Astrocyte (in vitro differentiated cells and primary cell): ENCODE measurements at places on chromosomes 3 and 15. TPM values are rescaled to one million over a fixed set of nuclear protein-coding genes. Genes with fewer than 3 reads are reported as not detected.

GRCh38 chr15:62618432-62618831 is 424.1 kb upstream of the TPM1 start:
- H3K27ac ChIP-seq, result peak overlapping the region; percentile 71
- no peaks in the 10 kb centered on the region for H3K36me3 ChIP-seq
- H3K27me3 ChIP-seq, result no peaks in the 10 kb centered on the region
- peak overlapping the region; percentile 8 for H3K4me3 ChIP-seq
- DNase-seq, result peak; percentile 88

DNA sequence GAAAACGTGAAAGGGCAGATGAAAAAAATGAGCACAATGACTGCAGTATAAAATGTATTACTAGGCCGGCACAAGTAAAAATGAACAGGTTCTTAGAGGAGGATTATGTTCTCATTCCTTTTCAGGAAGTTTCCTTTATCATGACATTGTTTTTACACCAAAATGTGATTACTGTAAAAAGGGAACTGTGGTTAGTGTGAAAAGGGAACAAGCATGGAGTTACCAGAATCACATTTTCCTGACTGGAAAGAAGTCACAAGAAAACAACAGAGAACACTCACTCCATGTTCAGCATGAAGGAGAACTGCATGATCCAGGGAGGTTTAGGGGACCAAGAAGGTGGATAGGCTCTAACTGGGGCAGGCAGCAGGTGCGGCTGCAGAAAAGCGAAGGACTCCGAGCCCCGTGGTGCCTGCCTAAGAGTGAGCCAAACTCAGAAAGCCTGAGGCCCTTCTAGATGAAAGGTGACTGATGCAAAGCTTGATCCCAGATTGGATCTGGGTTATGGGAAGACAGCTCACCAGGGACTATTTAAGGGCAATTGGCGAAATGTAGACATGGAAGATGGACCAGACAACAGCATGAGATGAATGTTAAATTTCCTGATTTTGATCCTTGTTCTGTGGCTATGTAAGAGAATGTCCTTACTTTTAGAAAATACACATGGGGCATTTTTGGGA is 77.3 kb downstream of the CCR1 start:
- no peak overlapping the region for H3K27ac ChIP-seq
- H3K4me3 ChIP-seq, result no peak overlapping the region
- peaks cover 1% of the 10 kb centered on the region for H3K27me3 ChIP-seq
- peaks cover 3% of the 10 kb centered on the region for H3K4me1 ChIP-seq
- no peak for DNase-seq

- DNase-seq, result no peak
- H3K27me3 ChIP-seq, result peaks cover 9% of the 10 kb centered on the region
- no peak overlapping the region for H3K4me3 ChIP-seq
- no peak overlapping the region for H3K27ac ChIP-seq
- peaks cover 9% of the 10 kb centered on the region for H3K4me1 ChIP-seq
Observed at GRCh38 chr3:11847607-11848006, 922 bp upstream of the TAMM41 start.

- H3K36me3 ChIP-seq, result no peaks in the 10 kb centered on the region
- H3K4me1 ChIP-seq, result peaks cover 4% of the 10 kb centered on the region
- H3K27ac ChIP-seq, result no peak overlapping the region
- no peaks in the 10 kb centered on the region for H3K27me3 ChIP-seq
Observed at GRCh38 chr3:193348686-193349085, 29.9 kb downstream of the ATP13A5 start.

- H3K4me1 ChIP-seq, result peaks cover 12% of the 10 kb centered on the region
- no peak overlapping the region for H3K4me3 ChIP-seq
- H3K36me3 ChIP-seq, result no peaks in the 10 kb centered on the region
- DNase-seq, result peak; percentile 94
- peak overlapping the region; percentile 64 for H3K27ac ChIP-seq
Observed at GRCh38 chr15:80507638-80508316, 103.6 kb downstream of the ARNT2 start.

- no peaks in the 10 kb centered on the region for H3K4me1 ChIP-seq
- DNase-seq, result no peak
- H3K4me3 ChIP-seq, result no peak overlapping the region
- H3K27ac ChIP-seq, result no peak overlapping the region
Observed at GRCh38 chr3:98328933-98329332, 24.7 kb upstream of the OR5K4 start.

DNA sequence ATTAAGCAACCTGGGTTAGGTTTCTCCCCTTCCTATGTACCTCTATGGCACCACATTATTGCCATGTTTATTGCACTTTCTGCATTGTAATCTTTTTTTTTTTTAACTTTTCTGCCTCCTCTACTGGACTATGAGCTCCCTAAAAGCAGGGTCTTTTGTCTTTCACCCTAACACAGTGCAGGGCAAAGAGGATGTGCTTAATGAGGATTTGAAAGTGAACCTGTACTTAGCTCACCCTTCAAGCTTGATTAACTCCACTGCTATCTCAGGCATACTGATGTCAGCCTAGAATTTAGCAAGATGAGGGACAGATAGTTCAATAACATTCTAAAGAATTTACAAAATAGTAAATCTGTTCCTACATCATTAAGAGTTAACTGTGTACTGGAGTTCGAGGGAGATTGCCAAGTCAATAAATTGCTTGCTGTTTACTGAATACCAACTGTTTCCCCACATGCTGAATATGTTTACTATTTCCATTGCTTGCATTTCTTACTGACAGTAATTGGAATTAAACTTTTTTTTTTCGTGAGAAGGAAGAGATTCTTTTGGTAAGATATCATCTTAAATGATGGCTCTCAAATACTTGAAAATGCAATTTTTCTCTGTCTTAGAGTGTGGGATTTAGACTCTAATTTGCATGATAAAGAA is 15.7 kb upstream of the PPARG start:
- no peak overlapping the region for H3K27ac ChIP-seq
- no peaks in the 10 kb centered on the region for H3K27me3 ChIP-seq
- no peaks in the 10 kb centered on the region for H3K4me1 ChIP-seq
- no peak overlapping the region for H3K4me3 ChIP-seq

- H3K36me3 ChIP-seq, result no peaks in the 10 kb centered on the region
- no peak overlapping the region for H3K4me3 ChIP-seq
- no peaks in the 10 kb centered on the region for H3K4me1 ChIP-seq
- no peaks in the 10 kb centered on the region for H3K27me3 ChIP-seq
Observed at GRCh38 chr15:84890670-84891162, 6.3 kb downstream of the SLC28A1 start.

DNA sequence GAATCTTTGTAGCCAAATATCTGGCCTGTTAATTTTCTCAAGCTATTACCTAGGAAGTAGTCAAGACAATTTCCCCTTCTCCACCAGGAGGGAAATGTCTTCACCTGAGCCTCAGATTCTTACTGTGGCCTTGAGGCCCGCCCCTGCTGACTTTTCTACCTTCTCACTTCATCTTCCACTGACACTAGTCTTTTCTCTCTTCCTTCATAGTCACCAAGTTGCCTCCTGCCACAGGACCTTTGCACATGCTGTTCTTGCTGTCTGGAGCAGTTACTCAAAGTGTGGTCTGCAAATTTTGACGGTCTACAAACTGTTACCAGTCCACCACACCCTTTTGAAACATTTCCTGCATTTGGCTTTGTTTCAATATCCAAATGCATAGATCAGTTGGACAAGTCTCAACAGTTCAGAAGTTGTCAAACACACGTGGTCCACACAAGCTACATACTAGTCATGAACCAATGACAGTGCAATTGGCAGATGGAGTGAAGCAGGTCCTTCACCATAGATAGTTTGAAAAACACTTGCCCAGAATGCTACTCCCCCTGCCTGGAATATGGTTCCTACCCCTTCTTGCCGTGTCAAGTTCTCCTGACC is 100.5 kb downstream of the OSBPL10 start:
- H3K4me1 ChIP-seq, result peaks cover 10% of the 10 kb centered on the region
- no peak for DNase-seq
- H3K27me3 ChIP-seq, result no peaks in the 10 kb centered on the region
- H3K27ac ChIP-seq, result no peak overlapping the region
- no peaks in the 10 kb centered on the region for H3K36me3 ChIP-seq

DNA sequence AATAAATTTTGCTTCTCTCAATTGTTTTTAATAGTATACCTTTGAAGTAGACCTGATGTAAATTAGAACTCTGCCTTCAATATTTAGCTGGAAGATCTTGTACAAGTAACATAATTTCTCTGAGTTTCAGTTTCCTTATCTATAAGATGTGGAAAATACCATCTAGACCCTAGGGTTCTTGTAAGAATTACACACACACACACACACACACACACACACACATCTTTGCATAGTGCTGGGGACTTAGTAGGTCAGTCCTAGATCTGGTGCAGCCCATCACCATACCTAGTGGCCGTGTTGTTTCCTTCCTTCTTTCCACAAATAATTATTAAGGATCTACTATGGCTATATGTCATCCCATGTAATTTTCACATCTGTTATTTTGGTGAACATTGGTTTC is 11.0 kb downstream of the TRAT1 start:
- no peak overlapping the region for H3K27ac ChIP-seq
- no peaks in the 10 kb centered on the region for H3K27me3 ChIP-seq
- no peak overlapping the region for H3K4me3 ChIP-seq
- H3K4me1 ChIP-seq, result no peaks in the 10 kb centered on the region
- DNase-seq, result no peak
- no peaks in the 10 kb centered on the region for H3K36me3 ChIP-seq

DNA sequence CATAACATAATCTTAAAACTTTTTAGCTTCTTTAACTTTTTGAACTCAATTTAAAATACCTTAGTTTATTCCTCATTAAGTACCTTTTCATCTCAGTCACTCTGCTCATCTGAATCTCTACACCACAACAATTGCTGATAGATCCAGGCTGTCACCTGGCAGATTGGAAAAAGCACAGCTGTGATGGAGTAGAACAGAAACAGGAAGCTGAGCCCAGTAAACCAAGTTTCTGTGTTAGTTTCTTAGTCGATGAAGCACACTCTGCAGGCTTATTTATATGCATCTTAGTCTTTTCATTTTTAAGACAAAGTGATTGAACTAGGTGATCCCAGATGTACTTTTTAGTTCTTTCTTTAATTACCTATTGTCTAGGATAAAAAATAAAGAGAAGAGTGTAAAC is 1398.0 kb upstream of the ALCAM start:
- H3K4me1 ChIP-seq, result no peaks in the 10 kb centered on the region
- H3K4me3 ChIP-seq, result no peak overlapping the region
- no peak overlapping the region for H3K27ac ChIP-seq
- H3K36me3 ChIP-seq, result no peaks in the 10 kb centered on the region
- no peaks in the 10 kb centered on the region for H3K27me3 ChIP-seq

- H3K27ac ChIP-seq, result peak within 1 kb of the TSS; percentile 38
- peaks cover 8% of the 10 kb centered on the region for H3K4me1 ChIP-seq
- no peaks in the 10 kb centered on the region for H3K27me3 ChIP-seq
- DNase-seq, result peak; percentile 21
Observed at GRCh38 chr3:38453075-38453912, at the start of gene ACVR2B. TSS of gene ACVR2B (plus strand) at chr3:38453890. CDS start at chr3:38454323, 433 bp downstream.

DNA sequence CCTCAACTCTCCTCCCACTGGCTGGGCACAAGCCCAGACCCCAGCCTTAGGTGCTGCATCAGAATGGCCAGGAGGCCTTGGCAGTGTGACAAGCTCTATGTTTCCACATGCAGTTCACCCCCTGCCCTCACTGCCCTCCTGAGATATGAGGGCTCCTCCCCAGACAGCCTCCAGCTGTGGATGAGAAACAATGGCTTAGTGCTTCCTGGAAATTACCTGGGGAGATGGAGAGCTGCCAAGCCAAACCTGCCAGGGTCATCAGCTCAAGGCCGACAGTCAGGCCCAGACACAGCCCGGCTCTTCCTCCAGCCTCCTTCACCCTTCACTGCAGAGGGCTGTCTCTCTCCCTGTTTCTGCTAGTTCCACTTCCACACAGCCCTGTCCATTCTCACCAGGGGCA is 76.3 kb downstream of the MYLK start:
- H3K4me3 ChIP-seq, result no peak overlapping the region
- no peak for DNase-seq
- no peak overlapping the region for H3K27ac ChIP-seq
- H3K4me1 ChIP-seq, result peaks cover 19% of the 10 kb centered on the region
- no peaks in the 10 kb centered on the region for H3K36me3 ChIP-seq

- no peaks in the 10 kb centered on the region for H3K27me3 ChIP-seq
- no peak overlapping the region for H3K4me3 ChIP-seq
- no peak overlapping the region for H3K27ac ChIP-seq
- DNase-seq, result no peak
Observed at GRCh38 chr3:172543419-172543818, 20.2 kb upstream of the TNFSF10 start.

DNA sequence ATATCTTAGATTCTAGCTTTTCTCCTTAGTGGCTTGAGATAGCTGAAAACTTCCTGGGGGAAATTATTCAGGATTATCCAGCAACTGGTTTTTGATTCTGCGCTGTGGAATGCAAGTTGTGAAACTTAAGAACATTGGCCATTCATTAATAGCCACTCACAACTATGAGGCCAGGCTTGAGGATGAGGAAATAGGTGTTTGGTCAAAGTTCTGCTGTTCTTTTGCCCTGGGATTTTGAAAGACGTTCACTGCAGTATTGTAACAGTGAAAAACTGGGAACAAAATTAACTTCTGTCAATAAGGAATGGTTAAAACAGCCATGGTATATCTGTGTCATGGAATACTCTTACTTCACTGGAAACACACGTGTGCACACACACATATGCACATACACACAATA is 44.1 kb downstream of the CTXND1 start:
- no peak for DNase-seq
- no peaks in the 10 kb centered on the region for H3K36me3 ChIP-seq
- H3K4me3 ChIP-seq, result no peak overlapping the region
- no peaks in the 10 kb centered on the region for H3K4me1 ChIP-seq

DNA sequence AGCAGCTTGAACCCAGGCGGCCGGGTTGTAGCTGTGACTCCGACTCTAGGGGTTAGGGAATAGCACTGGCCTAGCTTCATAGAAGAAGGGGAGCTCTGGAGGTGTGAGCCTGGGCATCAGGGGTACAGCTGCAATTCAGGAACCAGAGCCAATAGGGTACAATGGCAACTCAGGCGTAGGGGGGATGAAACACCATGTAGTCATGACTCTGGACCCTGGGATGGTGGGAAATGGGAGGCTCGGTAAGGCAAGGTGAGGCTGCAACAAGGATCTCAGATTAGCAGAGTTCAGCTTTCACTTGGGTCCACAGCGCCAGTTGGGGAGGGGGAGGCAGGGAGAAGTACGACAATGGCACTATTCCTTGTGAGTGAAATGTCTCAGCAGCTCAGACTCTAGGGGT is 210.2 kb upstream of the LYSMD4 start:
- no peak overlapping the region for H3K27ac ChIP-seq
- no peak for DNase-seq
- H3K27me3 ChIP-seq, result no peaks in the 10 kb centered on the region
- H3K36me3 ChIP-seq, result no peaks in the 10 kb centered on the region
- H3K4me3 ChIP-seq, result no peak overlapping the region

- no peaks in the 10 kb centered on the region for H3K36me3 ChIP-seq
- peaks cover 18% of the 10 kb centered on the region for H3K4me1 ChIP-seq
- no peak overlapping the region for H3K4me3 ChIP-seq
Observed at GRCh38 chr3:171850320-171850959, 7.3 kb downstream of the TMEM212 start.

- H3K27me3 ChIP-seq, result no peaks in the 10 kb centered on the region
- no peak overlapping the region for H3K27ac ChIP-seq
- H3K4me3 ChIP-seq, result no peak overlapping the region
- H3K4me1 ChIP-seq, result peaks cover 6% of the 10 kb centered on the region
- H3K36me3 ChIP-seq, result peaks cover 6% of the 10 kb centered on the region
Observed at GRCh38 chr3:94066506-94067500, 3.9 kb downstream of the NSUN3 start.

The TLR9 gene
- total RNA-seq, result 0.25 and 0.36 TPM in 2 replicates

The SEMA3B gene
- total RNA-seq, result 4.9 and 5.9 TPM in 2 replicates

The ACSBG1 gene
- total RNA-seq, result not detected in 2 replicates

The UROC1 gene
- total RNA-seq, result not detected in 2 replicates

The ATP6V1A gene
- 123 and 129 TPM in 2 replicates for total RNA-seq

The C2CD4A gene
- not detected in 2 replicates for total RNA-seq

The CERS3 gene
- total RNA-seq, result not detected in 2 replicates

The GATA2 gene
- 0.58 and 1.7 TPM in 2 replicates for total RNA-seq

The SCN11A gene
- total RNA-seq, result 0.07 and 0.20 TPM in 2 replicates

The RETNLB gene
- not detected in 2 replicates for total RNA-seq

The TBC1D2B gene
- total RNA-seq, result 21.3 and 26.0 TPM in 2 replicates

The GASK1A gene
- 0.09 TPM in 1 of 2 replicates, not detected in the other for total RNA-seq

The CHRFAM7A gene
- total RNA-seq, result 0.64 and 1.8 TPM in 2 replicates

The RBP2 gene
- total RNA-seq, result not detected in 2 replicates

The COL8A1 gene
- 118 and 123 TPM in 2 replicates for total RNA-seq

The PPIB gene
- total RNA-seq, result 804 and 921 TPM in 2 replicates
